ENCODE measurements at places on chromosomes 3 and 15. TPM values are rescaled to one million over a fixed set of nuclear protein-coding genes. Genes with fewer than 3 reads are reported as not detected.

Gene CNTN3
- not detected for total RNA-seq

Gene ARPP21
- 0.12 TPM for total RNA-seq

Gene AP3B2
- total RNA-seq: 0.64 TPM

Gene SNX4
- total RNA-seq: 20.0 TPM

Gene CDCP1
- total RNA-seq: 15.3 TPM
